GM23338 (cell line): ENCODE measurements at places on chromosomes 3 and 15.

DNA sequence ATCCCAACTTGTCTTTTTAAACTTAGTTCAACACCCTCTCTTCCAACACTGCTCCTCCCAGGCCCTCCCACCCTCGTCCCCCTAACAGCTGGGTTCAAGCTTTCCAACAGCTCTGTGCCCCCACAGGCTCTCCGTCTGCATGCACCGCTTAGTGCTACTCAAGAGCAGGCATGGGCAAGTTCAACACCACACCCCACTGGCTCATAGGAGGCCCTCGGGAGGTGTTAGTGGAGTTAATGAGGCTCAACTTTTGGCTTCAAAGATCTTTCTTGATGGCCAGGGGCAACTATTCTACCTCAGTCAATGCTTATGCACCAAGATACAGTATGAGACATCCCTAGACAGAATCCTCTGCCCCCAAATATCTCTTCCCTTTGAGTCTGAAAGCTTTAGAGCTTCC is 114.4 kb downstream of the ANP32A start:
- no peaks in the 10 kb centered on the region for H3K36me3 ChIP-seq
- DNase-seq: no peak
- H3K27me3 ChIP-seq: no peaks in the 10 kb centered on the region
- H3K27ac ChIP-seq: no peak overlapping the region
- no peaks in the 10 kb centered on the region for H3K4me1 ChIP-seq
- H3K4me3 ChIP-seq: no peak overlapping the region

- H3K27me3 ChIP-seq: no peaks in the 10 kb centered on the region
- H3K4me1 ChIP-seq: peaks cover 11% of the 10 kb centered on the region; the same call in 1 of the 2 replicates
- no peak overlapping the region for H3K4me3 ChIP-seq
- H3K27ac ChIP-seq: no peak overlapping the region
- no peaks in the 10 kb centered on the region for H3K36me3 ChIP-seq
Measured at GRCh38 chr15:35329521-35329961, 216.4 kb downstream of the DPH6 start.

- H3K4me3 ChIP-seq: no peak overlapping the region
- peaks cover 27% of the 10 kb centered on the region for H3K4me1 ChIP-seq
- no peak for DNase-seq
- H3K27me3 ChIP-seq: no peaks in the 10 kb centered on the region
- H3K36me3 ChIP-seq: no peaks in the 10 kb centered on the region
- no peak overlapping the region for H3K27ac ChIP-seq
Measured at GRCh38 chr3:176919836-176920765, 277.2 kb downstream of the TBL1XR1 start.

- peak; percentile 67 for DNase-seq
- H3K4me1 ChIP-seq: peaks cover 12% of the 10 kb centered on the region
- H3K4me3 ChIP-seq: no peak overlapping the region
- no peaks in the 10 kb centered on the region for H3K27me3 ChIP-seq
- no peak overlapping the region for H3K27ac ChIP-seq
Measured at GRCh38 chr3:18389108-18389733, 35.9 kb downstream of the SATB1 start.

GRCh38 chr15:37618353-37618752 is 316.1 kb upstream of the TMCO5A start:
- no peaks in the 10 kb centered on the region for H3K4me1 ChIP-seq
- H3K36me3 ChIP-seq: no peaks in the 10 kb centered on the region
- no peak overlapping the region for H3K27ac ChIP-seq
- no peak for DNase-seq
- H3K4me3 ChIP-seq: no peak overlapping the region

DNA sequence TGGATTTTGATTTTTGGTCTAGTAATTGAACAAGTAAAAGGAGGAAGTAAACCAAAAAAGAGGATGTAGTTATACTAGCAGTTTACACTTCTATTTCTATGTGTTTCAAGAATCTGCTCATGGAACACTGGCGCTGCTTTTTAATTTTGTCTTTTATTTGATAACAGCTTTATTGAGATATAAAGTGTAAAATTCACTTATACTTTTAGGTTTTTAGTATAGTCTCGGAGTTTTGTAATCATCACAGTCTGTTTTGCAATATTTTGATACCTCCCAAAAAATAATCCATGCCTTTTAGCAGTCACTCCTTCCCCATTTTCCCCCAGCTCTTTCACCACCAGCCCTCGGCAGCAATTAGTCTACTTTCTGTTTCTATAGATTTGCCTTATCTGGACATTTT is 18.0 kb downstream of the UBE2E2 start:
- no peaks in the 10 kb centered on the region for H3K27me3 ChIP-seq
- H3K4me3 ChIP-seq: no peak overlapping the region
- H3K36me3 ChIP-seq: no peaks in the 10 kb centered on the region
- no peak for DNase-seq

GRCh38 chr3:134148534-134148933 is 102.1 kb downstream of the RYK start:
- no peak overlapping the region for H3K4me3 ChIP-seq
- DNase-seq: no peak
- no peaks in the 10 kb centered on the region for H3K4me1 ChIP-seq
- no peaks in the 10 kb centered on the region for H3K27me3 ChIP-seq
- H3K36me3 ChIP-seq: peaks cover 5% of the 10 kb centered on the region; the same call in 1 of the 2 replicates

DNA sequence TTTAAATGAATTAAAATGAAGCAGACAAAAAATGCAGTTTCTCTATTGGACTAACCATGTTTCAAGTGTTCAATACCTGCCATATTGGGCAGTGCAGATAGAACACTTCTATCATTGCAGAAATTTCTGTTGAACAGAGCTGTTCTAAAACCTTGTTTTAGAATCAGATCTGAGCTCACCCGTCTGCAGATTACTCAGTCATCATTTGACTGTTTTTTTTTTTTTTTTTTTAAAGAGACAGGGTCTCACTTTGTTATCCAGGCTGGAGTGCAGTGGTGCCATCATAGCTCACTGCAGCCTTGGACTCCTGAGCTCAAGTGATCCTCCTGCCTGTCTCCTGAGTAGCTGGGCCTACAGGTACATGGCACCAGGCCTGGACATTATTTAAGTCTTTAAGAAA is 128.7 kb downstream of the APBA2 start:
- no peaks in the 10 kb centered on the region for H3K27me3 ChIP-seq
- H3K36me3 ChIP-seq: 0 out of 2 replicates have a peak, but pooled peaks cover 5% of the 10 kb centered on the region
- H3K4me3 ChIP-seq: no peak overlapping the region
- no peak for DNase-seq

DNA sequence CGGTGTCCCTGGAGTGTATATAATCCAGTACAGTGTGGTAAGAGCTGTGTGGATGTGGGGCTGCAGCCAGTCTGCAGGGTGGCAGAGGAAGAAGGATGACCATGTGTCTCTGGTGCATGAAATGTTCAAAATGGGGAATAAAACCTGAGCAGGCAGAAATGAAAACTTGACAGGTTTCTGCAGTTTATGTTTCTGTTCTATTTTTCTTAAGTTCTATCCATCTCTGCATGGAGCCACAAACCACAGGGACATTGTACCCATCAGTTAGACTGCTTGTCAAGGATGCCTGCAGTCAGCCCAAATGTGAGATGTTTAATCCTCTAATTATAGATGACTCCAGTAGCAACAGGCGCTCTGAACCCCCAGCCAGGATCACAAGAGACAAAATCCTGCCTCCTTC is 216.7 kb downstream of the IL20RB start:
- H3K27ac ChIP-seq: no peak overlapping the region
- H3K4me3 ChIP-seq: no peak overlapping the region
- H3K36me3 ChIP-seq: no peaks in the 10 kb centered on the region
- no peaks in the 10 kb centered on the region for H3K27me3 ChIP-seq
- no peak for DNase-seq

DNA sequence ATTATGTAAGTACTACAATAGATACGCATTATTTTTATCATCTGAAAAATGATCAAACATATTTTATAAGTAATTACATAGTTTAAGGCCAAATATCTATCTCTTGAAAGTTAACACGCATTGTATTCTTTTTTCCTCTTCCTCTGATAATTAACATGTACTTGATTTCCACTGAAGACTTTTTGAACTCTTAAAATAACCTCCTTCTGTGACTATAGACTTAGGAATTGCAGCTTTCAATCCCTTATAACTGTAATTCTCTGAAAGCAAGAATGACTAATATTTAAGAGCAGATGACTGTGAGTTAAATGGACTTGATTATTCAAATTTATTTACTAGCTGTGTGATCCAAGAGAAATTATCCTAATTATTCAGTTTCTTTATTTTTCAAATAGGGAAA is 730.6 kb upstream of the NECTIN3 start:
- H3K36me3 ChIP-seq: no peaks in the 10 kb centered on the region
- DNase-seq: no peak
- no peaks in the 10 kb centered on the region for H3K27me3 ChIP-seq
- H3K4me1 ChIP-seq: no peaks in the 10 kb centered on the region
- no peak overlapping the region for H3K4me3 ChIP-seq

GRCh38 chr3:107633327-107634098 is 110.8 kb downstream of the BBX start:
- no peak for DNase-seq
- H3K27me3 ChIP-seq: no peaks in the 10 kb centered on the region
- H3K36me3 ChIP-seq: no peaks in the 10 kb centered on the region

GRCh38 chr3:156359368-156359767 is 195.5 kb downstream of the SSR3 start:
- H3K27ac ChIP-seq: no peak overlapping the region
- H3K4me3 ChIP-seq: no peak overlapping the region
- peaks cover 19% of the 10 kb centered on the region for H3K4me1 ChIP-seq
- no peaks in the 10 kb centered on the region for H3K36me3 ChIP-seq
- H3K27me3 ChIP-seq: no peaks in the 10 kb centered on the region
- no peak for DNase-seq

- no peak overlapping the region for H3K4me3 ChIP-seq
- H3K27me3 ChIP-seq: no peaks in the 10 kb centered on the region
- peak; percentile 72 for DNase-seq
Measured at GRCh38 chr15:38354315-38354929, 99.5 kb upstream of the FAM98B start.

GRCh38 chr15:93819826-93820225 is 411.5 kb upstream of the MCTP2 start:
- H3K27ac ChIP-seq: no peak overlapping the region
- H3K27me3 ChIP-seq: no peaks in the 10 kb centered on the region
- H3K36me3 ChIP-seq: no peaks in the 10 kb centered on the region
- no peak for DNase-seq
- no peak overlapping the region for H3K4me3 ChIP-seq
- H3K4me1 ChIP-seq: peaks cover 9% of the 10 kb centered on the region; the same call in 1 of the 2 replicates

- H3K36me3 ChIP-seq: 0 out of 2 replicates have a peak, but pooled peaks cover 4% of the 10 kb centered on the region
- peaks cover 13% of the 10 kb centered on the region for H3K4me1 ChIP-seq
- H3K27me3 ChIP-seq: peaks cover 18% of the 10 kb centered on the region
- DNase-seq: no peak
Measured at GRCh38 chr15:64149893-64150578, 1.5 kb upstream of the SNX22 start.

GRCh38 chr3:178275793-178276192 is 260.4 kb upstream of the KCNMB2 start:
- H3K36me3 ChIP-seq: no peaks in the 10 kb centered on the region
- H3K4me3 ChIP-seq: no peak overlapping the region
- H3K27ac ChIP-seq: no peak overlapping the region
- no peak for DNase-seq
- no peaks in the 10 kb centered on the region for H3K4me1 ChIP-seq

- H3K4me3 ChIP-seq: peak overlapping the region; percentile 6; the same call in 1 of the 2 replicates
- H3K36me3 ChIP-seq: no peaks in the 10 kb centered on the region
- no peaks in the 10 kb centered on the region for H3K27me3 ChIP-seq
Measured at GRCh38 chr3:61847784-61848462, 286.6 kb downstream of the PTPRG start.

DNA sequence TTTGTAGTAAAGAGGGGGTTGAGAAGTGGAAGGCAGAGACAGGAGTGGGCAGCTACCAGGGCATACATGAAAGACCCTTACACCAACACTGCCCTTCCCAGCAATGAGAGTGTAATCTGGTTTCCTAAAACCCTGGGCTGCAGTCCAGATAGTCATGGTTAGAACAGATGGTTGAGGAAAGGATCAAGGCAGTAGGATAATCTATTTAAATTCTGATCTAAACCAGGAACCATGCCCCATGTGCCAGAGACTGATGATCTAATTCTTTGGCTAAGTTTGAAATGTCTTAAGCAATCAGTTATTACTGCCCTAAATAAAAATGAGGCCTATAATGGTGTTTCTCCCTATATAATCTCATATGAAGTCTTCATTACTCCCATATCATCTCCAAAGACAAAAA is 59.6 kb downstream of the PRTG start:
- DNase-seq: no peak
- no peaks in the 10 kb centered on the region for H3K36me3 ChIP-seq
- H3K4me3 ChIP-seq: no peak overlapping the region

GRCh38 chr3:45498532-45498931 is 96.0 kb upstream of the LIMD1 start:
- no peaks in the 10 kb centered on the region for H3K4me1 ChIP-seq
- no peaks in the 10 kb centered on the region for H3K27me3 ChIP-seq
- peak; percentile 41 for DNase-seq
- H3K27ac ChIP-seq: no peak overlapping the region
- peaks cover 5% of the 10 kb centered on the region for H3K36me3 ChIP-seq

- no peaks in the 10 kb centered on the region for H3K36me3 ChIP-seq
- H3K4me1 ChIP-seq: peaks cover 18% of the 10 kb centered on the region
- H3K4me3 ChIP-seq: no peak overlapping the region
- no peaks in the 10 kb centered on the region for H3K27me3 ChIP-seq
- no peak for DNase-seq
Measured at GRCh38 chr15:71393383-71393782, 278.1 kb downstream of the THSD4 start.

GRCh38 chr3:31476209-31476608 is 56.5 kb upstream of the STT3B start:
- H3K36me3 ChIP-seq: no peaks in the 10 kb centered on the region
- no peaks in the 10 kb centered on the region for H3K4me1 ChIP-seq
- H3K27me3 ChIP-seq: no peaks in the 10 kb centered on the region
- H3K27ac ChIP-seq: no peak overlapping the region
- no peak overlapping the region for H3K4me3 ChIP-seq
- DNase-seq: no peak

DNA sequence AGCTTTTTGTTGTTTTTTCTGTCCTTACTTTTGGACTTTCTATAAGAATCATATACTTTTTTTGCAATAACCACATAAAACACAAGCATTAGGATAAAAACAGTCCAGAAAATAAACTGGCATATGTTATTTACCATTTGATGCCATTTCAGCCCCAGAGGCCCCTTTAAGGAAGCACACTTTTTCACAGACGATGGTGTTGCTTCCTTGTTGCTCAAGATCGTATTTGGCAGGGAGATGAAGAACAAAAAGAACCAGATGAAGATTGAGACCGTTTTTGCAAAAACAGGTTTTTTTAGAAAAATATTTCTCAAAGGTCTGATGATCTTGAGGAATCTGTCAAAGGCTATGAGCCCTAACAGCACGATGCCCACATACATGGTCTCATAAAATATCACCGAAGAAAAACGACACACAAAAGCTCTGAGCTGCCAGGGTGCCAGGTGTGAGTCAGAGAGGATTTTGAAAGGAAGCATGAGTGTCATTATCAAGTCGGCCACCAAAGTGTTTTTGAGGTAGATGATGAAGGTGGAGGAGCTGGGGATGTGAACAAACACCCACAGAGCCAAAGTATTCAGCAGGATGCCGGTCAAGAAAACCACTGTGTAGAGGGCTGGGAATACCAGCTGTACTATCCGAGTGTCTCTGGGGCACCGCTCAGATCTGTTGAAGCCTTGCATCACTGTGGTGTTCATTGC is 902 bp downstream of the P2RY13 start:
- H3K36me3 ChIP-seq: no peaks in the 10 kb centered on the region
- DNase-seq: no peak
